ENCODE measurements at places on chromosomes 13 and 19.

- DNase-seq = no peak
These were observed 21.0 kb downstream of the WDR87 start for GRCh38 chr19:37885392-37885791.

DNA sequence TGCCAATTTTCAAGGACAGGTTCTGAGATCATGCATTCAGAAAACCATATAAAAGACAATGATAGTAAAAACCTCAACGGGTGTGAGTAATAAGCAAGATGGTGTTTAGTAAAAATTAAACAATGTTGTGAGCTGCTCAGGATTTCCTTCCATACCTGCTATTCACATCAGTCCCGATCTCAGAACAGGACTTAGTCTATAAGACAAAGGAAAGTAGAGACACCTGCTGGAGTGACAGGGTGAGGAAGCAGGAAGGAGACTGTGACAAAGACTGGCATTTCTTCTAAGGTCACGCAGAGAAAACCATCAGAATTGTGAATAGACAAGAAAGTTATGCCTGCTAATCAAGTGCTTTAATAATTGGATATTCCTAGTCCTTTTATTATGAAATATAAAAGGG is 648.0 kb downstream of the DACH1 start:
- no peak for DNase-seq

GRCh38 chr19:49434907-49435583 is 6.3 kb downstream of the SLC17A7 start:
- DNase-seq = no peak

DNA sequence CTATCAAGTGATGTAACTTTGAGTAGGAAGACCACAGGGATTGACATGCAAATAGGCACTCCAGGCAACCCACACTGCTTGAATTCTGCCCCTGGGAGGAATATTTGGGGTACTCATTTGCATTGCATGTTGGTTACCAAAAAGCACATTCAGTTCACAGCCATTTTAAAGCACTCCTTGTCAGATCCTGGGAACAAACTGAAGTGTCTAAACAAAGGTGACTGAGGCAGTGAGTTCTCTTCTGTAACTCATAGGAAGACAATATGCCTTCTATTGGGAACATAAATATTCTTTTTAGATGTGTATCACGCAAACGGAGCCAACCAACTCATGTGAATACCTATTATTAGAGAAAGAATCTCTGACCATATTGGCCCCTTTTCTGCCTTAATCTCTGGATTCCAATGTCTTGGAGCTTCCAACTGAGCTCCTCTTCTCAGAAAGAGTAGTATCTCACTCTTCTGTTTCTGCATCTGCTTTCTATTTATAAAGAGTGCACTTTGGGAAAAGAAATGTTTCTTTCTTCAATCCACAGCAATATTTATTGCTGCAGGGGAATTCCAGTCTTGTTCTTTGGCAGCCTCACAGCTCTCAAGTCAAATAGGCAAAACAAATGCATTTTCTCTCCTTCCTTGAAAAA is 125.7 kb upstream of the NBEA start:
- peak; percentile 79 for DNase-seq
